Activated CD4-positive, alpha-beta T cell treated with anti-CD3 and anti-CD28 coated beads, Interleukin-2, amount 10 ng/mL, durations not matched to agents 7 days and 5 days (primary cell): ENCODE measurements at places on chromosomes 7 and 10. TPM values are rescaled to one million over a fixed set of nuclear protein-coding genes. Genes with fewer than 3 reads are reported as not detected.

Gene OLAH
- 1.0 TPM for total RNA-seq

- H3K27ac ChIP-seq, result no peak overlapping the region
- H3K36me3 ChIP-seq, result no peaks in the 10 kb centered on the region
- DNase-seq, result no peak
- no peak overlapping the region for H3K4me3 ChIP-seq
- H3K27me3 ChIP-seq, result no peaks in the 10 kb centered on the region
These were observed 33.1 kb upstream of the ARMC3 start for GRCh38 chr10:22894714-22895113.

Gene VSIR
- total RNA-seq, result 120 TPM

DNA sequence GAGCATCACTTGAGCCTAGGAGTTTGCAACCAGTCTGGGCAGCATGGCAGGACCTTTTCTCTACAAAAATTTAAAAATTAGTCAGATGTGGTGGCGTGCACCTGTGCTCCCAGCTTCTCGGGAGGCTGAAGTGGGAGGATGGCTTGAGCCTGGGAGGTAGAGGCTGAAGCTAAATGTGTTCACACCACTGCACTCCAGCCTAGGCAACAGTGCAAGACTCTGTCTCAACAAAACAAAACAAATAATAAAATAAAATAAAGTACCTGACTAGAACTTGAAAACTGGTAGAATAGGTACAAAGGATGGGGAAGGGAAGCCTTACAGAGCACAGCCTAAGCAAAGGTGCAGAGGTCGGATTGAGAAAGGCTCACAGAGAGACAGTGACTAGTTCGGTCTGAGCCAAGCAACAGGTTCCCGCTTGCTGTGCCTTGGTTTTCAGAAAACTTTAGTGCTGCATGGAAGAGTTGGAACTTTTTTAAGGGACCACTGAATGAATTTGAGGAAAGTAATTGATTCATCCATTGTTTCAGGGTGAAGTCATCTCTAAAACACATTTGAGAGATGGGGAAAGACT is 100.1 kb upstream of the STK17A start:
- H3K4me3 ChIP-seq, result no peak overlapping the region
- DNase-seq, result no peak
- H3K27me3 ChIP-seq, result peaks cover 9% of the 10 kb centered on the region

Gene CALHM3
- total RNA-seq, result not detected

Gene CCL24
- total RNA-seq, result not detected

GRCh38 chr10:118036281-118036875 is 10.4 kb downstream of the RAB11FIP2 start:
- no peak overlapping the region for H3K4me3 ChIP-seq
- H3K27me3 ChIP-seq, result no peaks in the 10 kb centered on the region
- no peak for DNase-seq
- peaks cover 29% of the 10 kb centered on the region for H3K36me3 ChIP-seq
- no peak overlapping the region for H3K27ac ChIP-seq

- H3K27ac ChIP-seq, result peak overlapping the region; percentile 44
- H3K4me3 ChIP-seq, result peak overlapping the region; percentile 50
- peaks cover 13% of the 10 kb centered on the region for H3K36me3 ChIP-seq
- peak; percentile 66 for DNase-seq
These were observed 85.8 kb downstream of the NRP1 start for GRCh38 chr10:33248638-33249037.

- DNase-seq, result no peak
- H3K27me3 ChIP-seq, result no peaks in the 10 kb centered on the region
- H3K36me3 ChIP-seq, result peaks cover 82% of the 10 kb centered on the region
- no peak overlapping the region for H3K4me3 ChIP-seq
- H3K4me1 ChIP-seq, result peaks cover 8% of the 10 kb centered on the region
These were observed 30.3 kb downstream of the PIK3CG start for GRCh38 chr7:106895246-106895864.

GRCh38 chr10:128560406-128560805 is 434.2 kb upstream of the MKI67 start:
- no peaks in the 10 kb centered on the region for H3K36me3 ChIP-seq
- no peak overlapping the region for H3K4me3 ChIP-seq
- H3K27ac ChIP-seq, result no peak overlapping the region
- H3K4me1 ChIP-seq, result no peaks in the 10 kb centered on the region
- no peaks in the 10 kb centered on the region for H3K27me3 ChIP-seq
- no peak for DNase-seq

Gene SUGCT
- total RNA-seq, result not detected

Gene C10orf62
- not detected for total RNA-seq

Gene MSS51
- 3.4 TPM for total RNA-seq
